ENCODE measurements at places on chromosomes 12 and 14.

DNA sequence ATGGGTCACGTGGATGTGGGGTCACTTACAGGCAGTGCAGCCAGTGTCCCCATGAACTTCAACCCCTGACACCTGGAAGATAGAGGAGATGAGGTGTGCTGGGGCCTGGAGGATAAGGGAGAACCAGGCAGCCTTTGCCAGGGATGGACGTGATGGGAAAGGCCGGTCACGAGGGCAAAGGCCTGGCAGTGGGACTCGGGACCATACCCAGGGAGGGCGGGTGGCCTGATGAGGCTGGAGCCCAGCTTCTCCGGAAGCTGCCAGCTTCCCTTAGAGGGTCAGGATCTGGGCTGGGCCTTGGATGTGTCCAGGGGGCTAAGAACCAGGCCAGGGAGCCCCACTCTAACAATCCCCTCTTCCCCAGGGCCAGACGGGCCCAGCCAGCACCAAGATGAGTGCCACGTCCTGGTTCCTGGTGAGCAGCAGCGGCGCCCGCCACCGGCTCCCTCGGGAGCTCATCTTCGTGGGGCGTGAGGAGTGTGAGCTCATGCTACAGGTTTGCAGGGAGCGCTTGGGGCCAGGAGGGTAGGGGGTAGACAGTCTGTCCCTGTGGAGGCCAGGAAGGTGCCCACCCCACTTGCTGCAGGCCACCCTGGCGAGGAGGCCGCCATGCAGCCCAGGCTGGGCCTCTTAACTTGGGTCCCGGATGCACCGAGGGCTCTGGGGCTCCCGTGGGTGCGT lies 3.1 kb downstream of the CEP170B start:
- no peak for DNase-seq

DNA sequence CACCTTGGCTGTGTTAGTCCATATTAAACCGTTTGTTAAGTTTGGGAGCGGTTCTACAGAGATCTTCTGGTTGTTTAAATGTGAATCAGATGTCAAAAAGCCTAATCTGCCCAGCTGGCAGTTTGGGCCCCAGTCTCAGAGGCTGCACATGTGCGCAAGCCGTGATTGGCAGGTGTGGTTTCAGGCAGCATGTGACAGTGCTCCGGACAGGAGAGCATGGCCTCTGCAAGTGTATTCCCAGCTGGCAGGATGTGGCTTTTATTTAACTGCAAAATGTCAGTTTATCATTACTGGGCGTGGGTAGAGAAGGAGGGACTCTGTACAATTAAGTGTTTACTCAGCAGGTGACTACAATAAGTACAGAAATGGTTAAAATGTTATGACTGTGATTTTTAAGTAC lies 77.5 kb downstream of the PELI2 start:
- no peak for DNase-seq

DNA sequence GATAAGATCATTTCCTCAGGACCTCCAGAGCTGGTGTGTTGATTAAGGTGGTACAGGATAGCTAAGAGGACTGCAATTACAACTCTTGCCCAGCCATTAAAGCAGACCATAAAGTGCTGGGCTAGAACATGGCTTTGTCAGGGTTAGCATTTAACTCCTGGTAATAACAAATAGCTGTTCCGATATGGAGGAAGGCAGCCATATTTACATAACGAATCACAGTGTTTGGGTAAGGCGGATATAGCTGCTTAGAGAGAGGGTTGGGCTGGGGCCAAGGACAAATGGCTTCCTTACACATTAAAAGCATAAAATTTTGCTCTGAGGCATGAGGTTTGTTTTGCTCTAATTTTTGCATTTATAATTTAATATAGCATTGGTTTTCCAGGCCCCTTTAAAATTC lies 297.7 kb upstream of the DDHD1 start:
- no peak for DNase-seq

DNA sequence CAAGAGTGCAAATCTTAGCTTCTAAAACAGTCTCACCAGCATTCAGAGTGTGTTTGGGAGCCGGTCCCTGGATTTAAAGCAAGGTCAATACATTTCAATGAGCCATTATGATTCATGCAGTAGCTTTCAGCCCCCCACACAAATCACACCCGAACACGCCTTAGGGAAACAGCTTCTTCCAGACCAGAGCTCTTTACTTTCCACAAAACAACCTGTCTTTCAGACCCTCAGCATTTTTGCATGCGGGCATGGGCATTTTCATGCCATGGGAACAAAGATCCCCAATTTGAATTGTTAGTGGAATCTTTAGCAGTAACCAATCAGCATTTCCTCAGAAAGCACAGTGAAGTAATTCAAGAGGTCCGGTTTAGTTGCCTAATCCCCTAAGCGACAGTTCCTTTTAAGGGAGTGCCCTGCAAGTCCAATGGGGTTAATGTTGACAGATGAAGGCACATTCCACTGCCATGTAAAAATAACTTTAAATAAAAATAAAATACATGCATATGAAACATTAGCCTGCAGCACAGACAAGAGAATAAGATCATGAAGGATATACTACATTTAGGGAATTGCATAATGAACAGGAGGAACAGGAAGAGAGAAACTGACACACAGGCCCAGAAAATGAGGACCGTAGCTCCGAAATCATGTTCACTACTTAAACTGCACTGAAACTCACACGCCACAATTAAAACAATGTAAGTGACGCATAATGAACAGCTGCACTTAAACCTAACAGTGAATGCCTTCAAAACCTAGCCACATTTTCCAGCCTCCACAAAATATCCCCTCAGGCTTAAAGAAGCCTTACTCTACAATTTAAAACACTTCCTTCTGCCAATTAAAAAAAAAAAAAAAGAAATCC lies 4.0 kb downstream of the VPS37B start:
- no peak for DNase-seq

DNA sequence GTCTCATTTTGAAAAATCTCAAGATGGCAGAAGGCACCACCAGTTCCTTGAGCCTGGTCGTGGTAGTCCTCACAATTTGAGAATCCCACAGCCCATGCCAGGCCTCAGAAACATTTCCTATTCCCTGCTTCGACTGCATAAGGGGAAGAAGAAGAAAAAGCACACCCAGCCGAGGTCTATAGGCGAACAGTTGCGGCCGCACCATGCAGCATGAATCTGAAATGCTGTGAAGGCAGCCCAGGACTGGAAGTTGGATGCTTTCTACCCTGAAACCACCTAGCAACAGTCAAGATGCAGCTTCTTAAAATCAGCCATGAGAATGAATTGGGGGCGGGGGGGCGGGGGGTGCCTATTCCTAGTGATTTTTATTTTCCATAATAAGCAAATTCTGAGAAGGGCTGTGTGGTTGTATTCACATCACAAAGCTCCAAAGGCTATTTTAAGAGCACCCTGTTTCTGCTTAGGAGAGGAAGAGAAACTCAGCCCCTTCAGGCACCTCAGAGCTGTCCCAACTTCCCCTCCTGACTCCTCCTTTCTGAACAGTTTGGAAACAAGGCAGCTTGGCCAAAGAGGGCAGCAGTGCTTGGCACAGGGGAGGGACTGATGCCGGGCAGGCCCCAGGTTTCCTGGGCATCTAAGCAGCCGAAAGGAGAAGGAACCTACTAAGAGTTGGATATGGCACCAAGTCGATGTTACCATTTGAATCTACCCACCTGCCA lies 172.5 kb upstream of the FOXN3 start:
- DNase-seq = no peak

- no peak for DNase-seq
Observed at GRCh38 chr14:52776816-52777215, 14.6 kb downstream of the GNPNAT1 start.

DNA sequence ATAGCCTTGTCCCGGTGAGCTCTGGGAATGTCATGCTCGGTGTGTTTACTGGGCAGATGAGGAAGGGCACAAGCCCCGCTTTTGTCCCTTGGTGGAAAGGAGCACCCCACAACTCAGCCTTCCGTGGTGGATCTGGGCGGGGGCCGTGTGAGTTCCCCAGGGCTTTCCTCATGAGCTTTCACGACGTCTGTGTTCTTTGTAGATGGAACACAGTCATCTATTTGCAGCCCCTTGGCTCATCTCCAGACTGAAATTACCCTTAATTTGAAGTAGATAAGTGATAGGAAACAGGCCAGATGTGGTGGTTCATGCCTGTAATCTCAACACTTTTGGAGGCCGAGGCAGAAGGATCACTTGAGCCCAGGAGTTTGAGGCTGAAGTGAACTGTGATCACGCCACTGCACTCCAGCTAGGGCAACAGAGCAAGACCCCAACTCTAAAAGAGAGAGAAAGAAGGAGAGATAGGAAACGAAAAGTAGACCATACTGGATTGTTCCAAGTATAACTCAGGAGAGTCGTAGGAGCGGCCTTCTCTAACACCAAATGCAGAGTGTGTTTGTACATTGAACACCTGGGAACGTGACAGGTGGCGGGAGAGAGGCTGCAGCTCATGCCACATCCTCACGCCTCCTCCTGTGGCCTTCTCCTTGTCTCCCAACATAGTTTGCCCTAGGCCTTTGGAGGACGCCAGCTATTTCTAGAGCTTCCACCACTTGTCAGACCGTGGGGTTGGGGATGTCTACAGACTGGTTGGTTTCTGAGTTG lies 8.8 kb downstream of the P2RX4 start:
- no peak for DNase-seq

GRCh38 chr14:90990141-90990540 lies 70.3 kb downstream of the RPS6KA5 start:
- DNase-seq = no peak

DNA sequence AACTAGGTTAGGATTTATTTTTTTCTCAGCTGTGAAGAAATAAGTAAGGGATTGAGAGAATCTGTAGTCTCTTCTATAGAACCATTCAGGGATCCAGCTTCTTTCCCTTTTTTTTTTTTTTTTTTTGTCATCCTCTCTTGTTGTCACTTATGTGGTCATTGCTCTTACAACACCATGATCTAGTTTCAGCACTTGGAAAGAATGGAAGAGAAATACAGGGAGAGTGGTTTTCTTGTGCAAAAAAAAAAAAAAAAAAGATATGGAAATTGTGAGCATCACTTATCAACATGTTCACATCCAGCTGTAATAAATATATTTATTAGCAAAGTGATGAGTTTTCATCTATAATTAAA lies 599.3 kb downstream of the SLC6A15 start:
- DNase-seq = no peak

DNA sequence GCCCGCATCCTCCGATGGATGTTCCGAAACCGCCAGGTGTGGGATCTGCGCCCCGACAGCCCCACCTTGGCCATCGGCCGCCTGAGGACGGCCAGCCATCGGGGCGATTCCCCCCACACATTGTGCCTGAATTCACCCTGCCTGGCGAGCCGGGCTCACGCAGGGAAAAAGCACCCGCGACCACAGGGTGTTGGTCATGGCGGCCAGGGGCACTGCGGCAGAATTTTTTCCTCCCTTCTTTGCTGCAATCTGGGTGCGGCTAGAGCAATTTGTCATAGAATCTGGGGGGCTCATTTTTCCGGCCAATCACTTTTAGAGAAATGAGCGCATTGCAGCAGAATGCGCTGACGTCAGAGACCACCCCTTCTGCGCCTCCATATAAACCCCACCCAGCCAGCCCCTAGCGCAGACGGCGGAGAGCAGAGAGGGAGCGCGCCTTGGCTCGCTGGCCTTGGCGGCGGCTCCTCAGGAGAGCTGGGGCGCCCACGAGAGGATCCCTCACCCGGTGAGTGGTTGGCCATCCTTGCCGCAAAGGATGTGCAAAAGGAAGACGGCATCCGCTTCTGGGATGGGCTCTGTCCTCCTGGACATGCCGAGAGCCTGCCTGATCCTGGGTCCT lies at the start of gene MEG3:
MEG3 (plus strand) TSS at position 406 of the 619 bp plus-strand sequence.
- no peak for DNase-seq

GRCh38 chr12:85277900-85278597 lies 2.0 kb upstream of the ALX1 start:
- no peak for DNase-seq

GRCh38 chr14:89673512-89674225 lies 256.6 kb upstream of the FOXN3 start:
- no peak for DNase-seq

DNA sequence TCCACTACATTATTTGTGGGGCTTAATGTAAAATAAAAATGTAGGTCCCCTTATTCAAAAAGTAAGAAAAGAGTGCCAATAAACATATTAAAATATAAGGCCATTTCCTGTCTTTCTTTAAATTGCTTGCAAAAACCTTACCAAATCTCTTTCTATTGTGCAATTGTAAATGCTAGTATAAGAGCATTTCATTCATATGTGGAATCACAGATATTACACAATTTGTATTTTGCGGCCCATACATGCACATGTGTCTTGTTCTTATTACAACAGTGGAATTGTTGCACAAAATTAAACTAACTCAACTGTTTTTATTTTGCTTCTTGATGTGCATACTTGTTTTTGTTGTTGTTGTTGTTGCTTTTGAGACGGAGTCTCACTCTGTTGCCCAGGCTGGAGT lies 20.1 kb upstream of the CRADD start:
- no peak for DNase-seq

DNA sequence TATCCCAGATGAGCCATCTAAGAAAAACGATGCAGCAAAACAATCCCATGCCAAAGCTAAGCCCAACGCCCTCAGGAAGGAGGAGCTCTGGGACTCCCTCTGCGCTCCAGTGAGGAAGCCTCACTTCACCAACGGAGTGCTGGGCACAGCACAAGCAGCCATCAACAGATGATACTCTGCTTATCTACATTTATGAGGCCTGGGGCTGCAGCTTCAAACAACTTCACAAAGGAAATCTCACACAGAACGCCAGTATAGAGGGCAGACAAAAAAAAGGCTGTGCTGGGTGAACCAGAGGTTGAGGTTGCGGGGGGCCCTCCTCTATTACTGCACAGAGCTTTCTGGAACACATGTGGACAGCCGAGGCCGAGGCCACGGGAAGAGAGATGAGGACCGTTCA lies 34.9 kb upstream of the GPR68 start:
- no peak for DNase-seq

DNA sequence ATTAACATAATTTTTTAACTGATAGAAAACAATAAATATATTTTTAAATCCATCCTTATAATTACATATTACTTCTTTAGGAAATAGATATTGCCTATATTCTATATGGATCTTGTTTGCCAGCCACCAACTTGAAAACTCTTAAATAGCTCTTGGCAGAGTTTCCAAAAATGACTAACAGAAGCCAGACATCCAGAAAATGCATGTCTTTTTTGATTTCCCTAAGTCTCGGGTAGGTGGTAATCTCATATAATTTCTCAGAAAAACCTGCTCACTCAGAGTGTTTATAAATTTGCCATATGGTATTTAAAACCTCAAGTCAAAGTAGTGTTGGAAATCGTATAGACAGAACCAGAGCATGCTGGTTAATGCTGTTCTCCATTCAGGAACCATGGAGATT lies 360.4 kb upstream of the FOXG1 start:
- DNase-seq = no peak

- DNase-seq = no peak
Observed at GRCh38 chr14:20455355-20456300, 602 bp downstream of the APEX1 start.

GRCh38 chr14:93716002-93716745 lies 72.1 kb downstream of the PRIMA1 start:
- DNase-seq = no peak

GRCh38 chr14:61780125-61780524 lies 17.9 kb downstream of the SNAPC1 start:
- no peak for DNase-seq

DNA sequence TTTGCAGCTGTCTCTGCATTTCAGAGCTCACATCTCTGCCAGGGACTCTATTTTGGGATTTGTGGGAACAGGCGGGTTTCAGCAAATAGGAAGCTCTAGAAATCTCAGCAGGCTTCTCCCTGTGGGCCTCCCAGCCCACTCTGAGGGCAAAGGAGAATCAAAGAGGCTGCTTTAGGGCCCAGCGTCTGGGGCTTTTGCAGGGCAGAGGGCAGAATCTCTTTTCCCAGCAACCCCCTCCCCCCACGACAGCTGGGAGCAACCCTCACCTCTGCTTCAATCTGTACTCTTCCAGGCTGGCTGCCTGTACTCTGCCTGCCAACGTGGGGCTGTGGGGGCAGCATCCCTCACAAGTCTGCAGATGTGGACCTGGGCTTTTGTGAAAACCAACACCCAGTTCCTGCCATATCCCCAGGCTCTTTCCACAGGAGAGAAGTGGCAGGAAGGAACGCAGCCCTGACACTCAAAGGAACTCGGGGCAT lies 529.6 kb upstream of the TBX3 start:
- DNase-seq = no peak

Data from activated CD8-positive, alpha-beta memory T cell treated with anti-CD3 and anti-CD28 coated beads for 4 hours (primary cell).